MCF 10A (cell line): ENCODE measurements at places on chromosomes 4 and X.

DNA sequence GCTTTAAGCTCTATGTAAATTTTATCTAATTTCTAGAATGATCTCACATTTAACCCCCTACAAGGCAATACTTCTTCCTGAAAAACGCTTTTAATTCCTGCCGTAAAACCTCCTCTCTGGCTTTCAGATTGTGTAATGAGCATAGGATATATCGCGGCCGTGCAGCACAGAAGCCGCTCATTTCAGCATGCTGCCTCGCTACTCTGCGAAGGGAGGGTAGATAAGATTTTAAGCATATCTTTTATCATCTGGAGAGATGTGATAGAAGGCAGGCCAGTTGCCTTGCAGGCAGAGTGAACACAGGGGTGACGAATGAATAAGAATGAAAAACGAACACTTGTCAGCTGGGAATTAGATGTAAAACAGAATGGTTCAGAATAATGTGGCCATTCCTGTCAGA, 265.5 kb downstream of the UNC5C start:
- DNase-seq = no peak

DNA sequence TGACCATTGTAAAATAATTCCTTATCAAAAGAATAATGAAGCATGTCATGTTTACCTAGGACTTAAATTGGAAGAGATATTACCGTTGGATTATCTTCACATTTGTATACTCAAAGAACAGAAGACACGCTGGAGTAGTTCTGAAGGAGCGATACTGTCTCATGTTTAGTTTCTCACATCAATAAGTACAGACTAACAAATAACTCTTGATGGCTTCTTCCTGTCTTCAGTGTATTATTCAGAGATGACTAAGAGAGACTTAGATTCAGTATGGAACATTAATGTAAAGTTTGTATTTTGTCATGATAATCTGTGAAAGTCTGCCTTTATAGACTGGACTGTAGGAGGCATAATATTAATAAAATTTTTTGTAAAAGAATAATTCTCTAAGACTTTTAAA, 72.7 kb downstream of the SPRY1 start:
- no peak for DNase-seq

DNA sequence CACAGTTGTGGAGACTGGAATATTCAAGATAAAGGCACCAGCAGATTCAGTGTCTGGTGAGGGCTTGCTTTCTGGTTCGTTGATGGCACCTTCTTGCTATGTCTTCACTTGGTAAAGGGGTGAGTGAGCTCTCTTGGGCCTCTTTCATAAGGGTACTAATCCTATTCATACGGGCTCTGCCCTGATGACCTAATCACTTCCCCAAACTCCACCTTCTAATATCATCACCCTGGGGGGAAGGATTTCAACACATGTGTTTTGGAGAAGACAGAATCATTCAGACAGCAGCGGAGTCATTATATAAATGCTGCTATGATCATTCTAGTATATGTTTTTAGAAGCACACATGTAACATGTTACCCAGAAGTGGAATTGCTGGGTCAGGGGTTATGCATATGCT, 295.3 kb upstream of the CTSO start:
- peak; percentile 8 for DNase-seq

- peak; percentile 16 for DNase-seq
These were observed 17.5 kb upstream of the CORIN start for GRCh38 chr4:47855350-47855749.

DNA sequence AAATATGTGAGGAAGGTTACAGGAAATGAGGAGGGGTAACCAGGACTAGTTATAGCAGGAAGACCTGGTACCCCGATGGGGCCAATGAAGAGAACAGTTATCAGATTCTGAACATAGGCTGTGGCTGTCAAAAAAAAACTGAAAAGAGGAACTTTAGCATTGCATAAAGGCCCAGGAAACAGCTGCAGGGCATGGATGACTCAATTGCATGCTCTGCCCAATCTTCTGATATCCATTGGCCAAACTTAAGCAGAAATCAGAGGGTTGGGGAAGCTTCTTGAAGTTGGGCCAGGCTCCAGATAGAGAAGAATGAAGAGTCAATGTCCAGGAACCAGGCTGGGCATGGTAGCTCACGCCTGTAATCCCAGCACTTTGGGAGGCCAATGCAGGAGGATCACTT, 1222.4 kb upstream of the PRKX start:
- peak; percentile 0 for DNase-seq

GRCh38 chrX:41350976-41351569, 17.1 kb downstream of the DDX3X start:
- DNase-seq = no peak

DNA sequence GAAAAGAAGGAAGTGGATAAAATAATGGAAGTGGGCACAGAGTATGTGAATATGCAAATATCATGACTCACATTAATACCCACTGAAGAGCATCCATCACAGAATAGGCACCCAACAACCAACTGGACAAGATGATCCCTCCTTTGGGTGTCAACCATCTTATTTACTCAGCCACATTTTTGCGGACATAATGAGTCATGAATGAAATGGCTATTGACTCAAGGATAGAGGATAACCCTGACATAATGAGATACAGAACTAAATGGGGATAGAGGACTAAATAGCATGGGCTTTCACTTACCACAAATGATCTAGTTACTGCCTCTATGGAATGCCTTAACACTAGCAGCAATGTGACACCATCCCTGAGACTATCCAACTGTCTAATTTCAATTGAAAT, 224.7 kb downstream of the ANTXR2 start:
- no peak for DNase-seq

- DNase-seq = no peak
These were observed 95.4 kb upstream of the FRG1 start for GRCh38 chr4:189845145-189845846.

DNA sequence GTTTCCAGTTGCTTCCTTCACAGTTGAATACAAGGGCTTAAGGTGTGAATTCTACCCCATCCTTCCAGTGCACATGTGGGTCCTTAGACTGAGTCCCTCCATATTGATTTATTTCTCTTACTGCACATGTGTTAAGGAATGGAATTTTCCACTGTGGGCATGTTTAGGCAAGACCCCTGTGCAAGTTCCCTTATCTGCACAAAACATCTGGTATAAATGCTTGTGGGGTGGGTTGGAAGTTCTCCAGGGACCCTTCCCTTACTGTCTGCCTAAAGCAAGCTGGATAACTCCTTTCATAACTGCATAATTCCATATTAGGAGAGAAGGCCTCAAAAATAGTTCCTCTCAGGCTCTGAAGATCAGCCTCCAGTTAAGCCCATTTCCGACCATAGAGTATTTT, 570.9 kb downstream of the ADGRL3 start:
- no peak for DNase-seq

DNA sequence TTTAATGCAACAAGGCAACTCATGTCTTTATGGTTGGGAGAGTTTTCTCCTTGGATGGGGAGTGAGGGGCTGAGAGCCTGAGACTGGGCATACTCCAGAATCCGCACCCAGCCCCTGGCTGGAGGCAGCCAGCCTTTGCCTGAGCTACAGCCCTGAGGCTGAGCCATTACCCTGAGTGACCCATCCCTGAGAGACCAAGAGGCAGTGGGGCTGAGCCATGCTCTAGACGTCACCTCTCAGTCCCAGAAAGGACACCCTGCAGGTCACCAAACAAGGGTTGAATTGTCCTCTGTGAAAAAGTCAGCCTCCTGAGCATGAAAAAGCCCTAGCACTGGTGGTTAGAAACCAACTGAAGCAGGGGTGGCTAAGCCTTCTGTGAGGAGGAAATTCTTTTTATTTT, 151.2 kb upstream of the GATB start:
- no peak for DNase-seq

DNA sequence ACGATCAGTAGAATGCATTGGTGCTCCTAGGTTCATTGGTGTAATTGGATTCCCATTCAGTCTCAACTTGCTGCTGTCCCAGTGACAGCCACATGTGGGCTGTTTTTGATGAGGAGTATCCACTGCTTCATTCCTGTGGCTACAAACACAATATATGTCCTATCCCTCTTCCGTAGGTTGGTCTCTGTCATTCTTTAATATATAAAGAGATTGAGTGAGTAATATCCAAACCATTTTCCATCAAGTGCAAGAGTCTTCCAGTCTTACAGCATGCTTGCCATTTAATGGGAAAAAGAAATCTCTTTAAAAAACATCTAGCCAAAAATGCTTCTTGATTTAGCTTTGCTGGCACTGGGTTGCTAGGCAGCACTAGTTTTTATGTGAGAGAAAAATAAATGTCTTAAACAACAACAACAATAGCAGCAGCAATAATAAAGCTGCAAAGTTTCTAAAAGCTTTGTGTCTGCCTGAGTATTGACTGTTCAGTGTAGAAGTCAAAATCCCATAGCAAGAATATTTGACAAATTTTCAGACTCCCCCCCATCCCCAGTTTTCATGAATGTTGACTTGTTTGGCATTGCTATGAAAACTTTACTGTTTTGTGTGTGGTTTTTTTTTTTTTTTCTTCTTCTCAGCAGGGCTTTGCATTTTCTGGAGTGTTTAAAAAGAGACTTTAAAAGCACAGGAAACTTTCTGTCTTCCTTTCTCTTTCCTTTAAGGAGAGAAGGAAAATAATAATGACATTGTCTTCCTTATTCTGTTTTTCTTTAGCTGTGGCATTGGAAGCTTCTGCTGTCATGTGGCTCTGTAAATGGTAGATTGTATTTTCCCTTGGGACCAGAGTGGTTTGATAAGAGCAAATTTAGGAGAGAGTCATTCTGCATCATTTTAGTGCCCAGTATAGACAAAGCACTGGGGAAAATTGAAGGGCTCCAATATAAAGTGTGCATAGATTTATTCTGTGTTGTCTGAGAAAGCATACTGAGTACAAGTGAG, 244.3 kb downstream of the ARHGAP10 start:
- DNase-seq = no peak

DNA sequence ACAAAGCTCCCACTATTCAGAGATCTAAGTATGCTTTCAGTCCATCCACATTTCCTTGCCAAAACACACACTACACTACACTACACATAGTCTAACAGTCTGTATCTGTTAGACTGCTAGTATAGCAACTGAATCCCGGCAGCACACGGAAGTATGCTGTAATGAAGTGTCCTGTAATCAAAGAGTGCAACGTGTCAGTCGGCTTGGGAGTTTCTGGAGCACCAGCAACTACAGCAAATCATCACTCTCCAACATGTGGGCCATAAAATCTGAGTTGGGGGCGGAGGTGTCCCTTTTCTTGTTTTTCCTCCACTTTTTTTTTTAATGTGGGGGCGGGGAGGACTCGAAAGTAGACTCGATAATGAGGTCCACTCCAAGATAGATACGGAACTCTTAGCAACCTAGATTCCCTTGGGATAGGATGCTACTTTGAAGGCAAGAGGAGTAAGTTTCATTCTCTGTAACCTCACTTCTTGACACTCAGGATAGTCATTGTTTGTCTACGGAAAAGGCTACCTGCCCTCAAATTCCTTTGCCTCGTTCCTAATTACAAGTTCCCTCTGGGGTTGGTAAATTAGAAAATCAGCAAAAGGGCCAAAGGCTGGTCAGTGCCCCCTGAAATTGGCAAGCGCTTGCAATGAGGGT, 722 bp downstream of the SLC10A7 start:
- peak; percentile 67 for DNase-seq

GRCh38 chr4:169271692-169272007, 894 bp upstream of the SH3RF1 start:
- no peak for DNase-seq

DNA sequence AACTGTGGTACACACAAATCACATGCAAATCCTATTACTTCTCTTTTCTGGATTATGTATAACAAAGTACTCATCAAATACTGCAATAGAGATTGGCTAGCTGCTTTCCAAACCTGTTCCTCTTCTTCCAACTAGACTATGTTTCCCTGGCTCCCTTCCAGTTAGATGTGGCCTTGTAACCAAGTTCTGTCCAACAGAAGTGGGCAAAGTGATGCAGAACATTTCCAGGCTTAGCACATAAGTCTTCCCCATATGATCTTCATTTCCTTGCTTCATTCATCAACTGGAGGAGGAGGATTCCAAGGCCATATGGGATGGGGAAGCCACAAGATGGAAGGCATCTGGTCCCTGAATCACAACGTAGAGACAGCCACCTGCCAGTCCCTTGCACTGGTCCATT, 8.0 kb downstream of the SLC9A7 start:
- DNase-seq = no peak

DNA sequence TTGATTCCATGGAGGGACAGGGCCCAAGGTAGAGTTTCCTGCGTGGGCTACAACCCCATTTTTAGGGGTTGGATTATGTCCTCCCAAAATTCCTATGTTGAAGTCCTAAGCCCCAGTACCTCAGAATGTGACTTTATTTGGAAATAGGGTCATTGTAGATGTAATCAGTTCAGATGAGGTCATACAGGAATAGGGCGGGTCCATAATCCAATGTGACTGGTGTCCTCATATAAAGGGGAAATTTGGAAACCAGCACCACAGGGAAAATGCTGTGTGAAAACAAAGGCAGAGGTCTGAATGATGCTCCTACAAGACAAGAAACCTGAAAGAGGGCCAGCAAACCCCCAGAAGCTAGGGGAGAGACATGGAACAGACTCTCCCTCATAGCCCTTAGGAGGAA, 31.1 kb upstream of the MAMLD1 start:
- DNase-seq = no peak

DNA sequence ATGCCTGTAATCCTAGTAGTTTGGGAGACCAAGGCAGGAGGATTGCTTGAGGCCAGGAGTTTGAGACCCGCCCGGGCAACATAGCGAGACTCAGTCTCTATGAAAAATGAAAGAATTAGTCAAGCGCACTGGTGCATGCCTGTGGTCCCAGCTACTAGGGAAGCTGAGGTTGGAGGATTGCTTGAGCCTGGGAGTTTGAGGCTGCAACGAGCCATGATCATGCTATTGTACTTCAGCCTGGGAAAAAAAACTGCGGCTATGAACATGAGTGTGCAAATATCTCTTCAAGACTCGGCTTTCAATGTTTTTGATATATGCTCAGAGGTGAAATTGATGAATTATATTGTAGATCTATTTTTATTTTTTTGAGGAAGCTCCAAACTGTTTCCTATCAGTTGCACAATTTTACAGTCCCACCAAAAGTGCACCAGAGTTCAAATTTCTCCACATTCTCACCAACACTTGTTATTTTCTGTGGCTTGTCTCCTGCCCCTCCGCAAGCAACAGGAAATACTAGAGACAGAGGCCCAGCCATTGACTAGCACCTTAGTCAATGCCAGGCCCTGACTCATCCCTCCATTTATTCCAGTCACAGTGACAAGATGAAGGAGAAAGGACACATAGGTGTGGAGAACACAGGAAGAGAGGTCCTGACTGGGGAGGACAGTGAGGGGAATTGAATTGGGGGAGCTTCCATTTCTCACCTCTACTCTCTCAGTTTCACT, 33.1 kb upstream of the ZNF41 start:
- peak; percentile 73 for DNase-seq

DNA sequence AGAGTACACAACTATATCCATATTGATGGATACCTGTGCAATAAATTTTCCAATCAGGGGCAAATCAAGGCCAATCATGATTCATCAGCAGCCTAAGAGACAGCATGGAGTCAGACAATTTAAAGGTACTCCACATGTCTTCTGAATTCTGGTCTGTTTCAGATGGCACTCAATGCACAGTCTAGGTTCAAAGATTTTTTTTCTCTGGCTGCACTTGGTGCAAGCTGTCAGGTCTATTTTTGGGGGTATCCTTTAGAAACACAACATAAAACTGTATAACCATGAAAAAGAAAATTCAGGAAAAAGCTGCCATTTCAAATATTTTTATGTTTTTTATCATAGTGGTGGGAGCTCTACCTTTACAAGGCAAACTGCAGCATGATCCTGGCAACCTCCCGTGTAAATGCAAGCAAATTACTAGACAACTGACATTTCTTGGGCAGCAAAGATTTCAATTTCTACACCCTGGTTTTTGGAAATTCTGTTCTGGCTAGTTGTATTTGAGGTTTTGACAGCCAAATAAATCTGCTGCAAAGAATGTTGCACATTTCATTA, 310.3 kb downstream of the KCNIP4 start:
- DNase-seq = no peak

- DNase-seq = no peak
These were observed 26.0 kb downstream of the PPEF2 start for GRCh38 chr4:75876218-75876617.
